ENCODE measurements at places on chromosomes 6 and 20. TPM values are rescaled to one million over a fixed set of nuclear protein-coding genes. Genes with fewer than 3 reads are reported as not detected.

DNA sequence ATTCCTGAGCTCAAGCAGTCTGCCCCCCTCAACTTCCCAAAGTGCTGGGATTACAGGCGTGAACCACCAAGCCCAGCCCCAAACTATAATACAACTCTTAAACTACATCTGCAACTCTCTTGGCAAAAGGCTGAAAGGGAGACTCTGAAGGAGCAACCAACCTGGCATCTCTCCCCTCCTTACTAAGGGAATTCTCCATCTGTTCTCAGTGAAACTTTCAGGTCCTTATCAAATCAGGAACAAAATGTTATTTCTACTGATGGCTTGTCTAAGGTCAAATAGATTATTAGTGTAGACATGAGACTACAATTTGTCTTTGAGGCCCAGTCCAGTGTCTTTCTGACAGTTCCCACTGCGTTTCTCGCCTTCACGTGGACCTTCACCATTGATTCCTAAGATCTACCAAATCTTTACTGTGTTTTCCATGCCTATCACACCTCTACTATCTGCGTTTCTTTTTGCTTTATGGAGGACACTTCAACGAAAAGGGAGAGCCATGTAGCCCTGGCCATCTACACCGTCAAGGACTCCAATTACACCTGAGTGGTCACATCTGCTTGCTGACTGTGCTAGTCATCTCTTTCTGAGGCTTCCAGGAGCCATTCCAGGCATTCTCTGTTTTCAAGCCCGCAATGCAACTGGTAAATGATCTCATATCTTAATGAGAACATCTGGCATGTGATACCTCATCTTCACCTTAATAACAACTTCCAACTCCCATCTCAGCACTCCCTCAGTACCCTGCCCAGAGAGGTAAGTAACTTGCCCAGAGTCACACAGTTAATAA, 405.7 kb upstream of the CITED2 start:
- DNase-seq = no peak

DNA sequence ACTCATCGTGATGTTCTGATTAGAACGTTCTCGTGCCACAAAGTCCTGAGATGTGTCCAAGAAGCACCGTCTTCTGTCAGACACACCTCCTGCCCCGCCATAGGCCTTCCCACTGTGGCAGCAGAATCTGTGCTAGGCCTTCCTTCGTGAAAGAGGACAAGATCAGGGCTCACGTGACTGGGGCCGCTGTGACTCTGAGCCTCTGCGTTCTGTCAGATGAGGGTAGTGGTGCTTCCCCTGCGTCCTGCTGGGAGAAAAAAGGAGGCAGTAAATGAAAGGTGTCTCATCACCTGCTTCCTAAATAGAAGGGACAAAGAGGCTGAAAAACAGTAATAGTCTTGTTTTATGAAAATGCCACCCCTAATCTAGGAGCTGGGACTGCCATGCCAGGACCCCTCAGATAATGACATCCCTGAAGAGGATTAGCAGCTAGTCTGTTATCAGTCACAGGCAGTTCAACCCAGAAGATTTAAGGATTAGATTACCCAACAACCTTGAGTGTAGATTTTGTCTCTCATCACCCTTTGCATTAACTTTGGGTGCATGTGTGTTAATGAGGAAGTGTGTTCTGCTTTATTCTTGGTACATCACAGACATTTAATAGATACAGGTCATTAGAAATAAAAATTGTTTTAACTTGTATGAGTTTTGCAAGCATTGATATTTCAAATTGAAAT, 4.1 kb downstream of the DNAJC5 start:
- no peak for DNase-seq

- DNase-seq = no peak
Observed at GRCh38 chr6:116287689-116288282, 8.1 kb upstream of the TSPYL1 start.

GRCh38 chr20:62232194-62232593, 6.1 kb upstream of the OSBPL2 start:
- DNase-seq = no peak

DNA sequence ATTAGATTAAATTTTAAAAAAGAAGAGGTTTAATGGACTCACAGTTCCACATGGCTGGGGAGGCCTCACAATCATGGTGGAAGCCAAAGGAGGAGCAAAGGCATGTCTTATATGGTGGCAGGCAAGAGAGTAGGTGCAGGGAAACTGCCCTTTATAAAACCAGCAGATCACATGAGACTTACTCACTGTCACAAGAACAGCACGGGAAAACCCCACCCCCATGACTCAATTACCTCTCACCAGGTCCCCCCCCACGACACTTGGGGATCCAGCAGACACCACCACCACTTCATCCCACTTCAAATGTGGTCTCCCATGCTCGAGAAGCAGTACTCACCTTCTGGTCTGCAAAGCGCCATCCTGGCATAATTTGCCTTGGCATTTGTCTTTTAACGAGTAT, 24.6 kb downstream of the MTFR2 start:
- DNase-seq = no peak

- DNase-seq = peak; percentile 33
Observed at GRCh38 chr6:138115877-138116660, 8.8 kb upstream of the PERP start.

NMBR gene
- polyA plus RNA-seq = not detected

GGTLC1 gene
- polyA plus RNA-seq = not detected
